Nasal cavity respiratory epithelium epithelial cell of viscerocranial mucosa (primary cell): ENCODE measurements at places on chromosomes 3 and 15. TPM values are rescaled to one million over a fixed set of nuclear protein-coding genes. Genes with fewer than 3 reads are reported as not detected.

Gene SCAMP5
- total RNA-seq, result under 0.01 and 0.64 TPM in 2 replicates

Gene CASR
- not detected in 2 replicates for total RNA-seq

Gene MESP1
- 0.07 and 0.34 TPM in 2 replicates for total RNA-seq

Gene ROBO2
- total RNA-seq, result 0.34 and 4.0 TPM in 2 replicates

Gene MNS1
- total RNA-seq, result not detected in 2 replicates

Gene AHSG
- total RNA-seq, result not detected in 2 replicates

Gene POTEB
- total RNA-seq, result not detected in 2 replicates

Gene LRRC49
- 9.5 and 13.7 TPM in 2 replicates for total RNA-seq

Gene RBM5
- total RNA-seq, result 103 and 202 TPM in 2 replicates

Gene VGLL4
- 29.7 and 56.7 TPM in 2 replicates for total RNA-seq

Gene PLCB2
- total RNA-seq, result 0.14 TPM in 1 of 2 replicates, not detected in the other

Gene DLL4
- under 0.01 and 0.07 TPM in 2 replicates for total RNA-seq

Gene UROC1
- not detected in 2 replicates for total RNA-seq
